ENCODE measurements at places on chromosomes 2 and 18. TPM values are rescaled to one million over a fixed set of nuclear protein-coding genes. Genes with fewer than 3 reads are reported as not detected.

The RAB31 gene
- 59.0 TPM for total RNA-seq

DNA sequence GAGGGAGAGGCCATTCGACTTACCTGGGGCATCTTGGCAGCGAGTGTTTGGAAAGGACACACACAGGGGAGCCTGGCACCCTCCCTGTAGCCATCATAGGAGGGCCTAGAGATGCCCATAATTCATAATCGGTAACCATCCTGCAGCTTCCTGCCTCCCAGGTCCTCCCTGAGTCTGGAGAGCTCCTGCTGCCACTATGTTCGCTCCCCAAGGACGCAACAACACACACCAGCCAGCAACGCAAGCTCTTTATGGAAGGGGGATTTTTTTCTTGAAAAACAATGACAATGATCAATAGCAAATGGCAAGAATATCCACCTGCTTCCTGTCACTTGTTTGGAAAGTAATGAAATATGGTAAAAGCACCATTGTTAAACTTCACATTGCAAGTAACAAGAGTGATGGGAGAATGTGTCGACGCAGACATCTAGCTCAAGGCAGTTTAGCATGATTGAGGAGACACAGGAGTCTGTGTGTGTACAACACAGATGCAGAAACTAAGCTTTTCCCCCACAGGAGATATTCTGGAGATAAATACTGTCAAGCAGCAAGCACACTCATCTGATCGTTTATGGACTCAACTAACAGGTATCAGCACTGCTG lies 24.9 kb upstream of the CREG2 start:
- no peak for DNase-seq

The THSD7B gene
- 3.9 TPM for total RNA-seq

DNA sequence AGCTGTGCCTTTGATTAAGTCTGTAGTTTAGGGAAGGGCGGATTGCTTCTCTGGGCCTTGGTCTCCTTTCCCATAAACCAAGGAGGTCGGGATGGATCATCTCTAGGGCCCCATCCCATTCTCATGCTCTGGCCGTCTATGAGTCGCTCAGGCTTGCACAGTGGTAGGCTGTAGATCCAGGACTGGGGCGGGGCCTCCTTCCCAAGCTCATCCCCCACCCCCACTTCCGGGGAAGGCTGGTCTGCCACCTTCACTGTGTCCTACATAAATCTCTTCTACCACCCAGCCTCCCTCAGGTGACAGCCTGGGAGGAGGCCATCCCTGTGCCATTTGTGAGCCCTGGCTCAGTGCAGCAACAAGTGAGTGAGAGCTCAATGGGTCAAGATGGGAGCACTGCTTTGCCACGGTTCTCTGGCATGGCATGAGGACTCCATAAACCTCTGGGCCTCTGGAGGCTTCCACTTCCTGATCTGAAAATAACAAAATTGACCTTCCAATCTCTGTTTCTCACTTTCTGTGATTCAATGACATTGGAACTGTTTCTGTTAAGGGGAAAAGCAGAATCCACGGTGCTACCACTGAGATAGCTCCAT lies 68.5 kb downstream of the SUMO1 start:
- DNase-seq, result no peak

DNA sequence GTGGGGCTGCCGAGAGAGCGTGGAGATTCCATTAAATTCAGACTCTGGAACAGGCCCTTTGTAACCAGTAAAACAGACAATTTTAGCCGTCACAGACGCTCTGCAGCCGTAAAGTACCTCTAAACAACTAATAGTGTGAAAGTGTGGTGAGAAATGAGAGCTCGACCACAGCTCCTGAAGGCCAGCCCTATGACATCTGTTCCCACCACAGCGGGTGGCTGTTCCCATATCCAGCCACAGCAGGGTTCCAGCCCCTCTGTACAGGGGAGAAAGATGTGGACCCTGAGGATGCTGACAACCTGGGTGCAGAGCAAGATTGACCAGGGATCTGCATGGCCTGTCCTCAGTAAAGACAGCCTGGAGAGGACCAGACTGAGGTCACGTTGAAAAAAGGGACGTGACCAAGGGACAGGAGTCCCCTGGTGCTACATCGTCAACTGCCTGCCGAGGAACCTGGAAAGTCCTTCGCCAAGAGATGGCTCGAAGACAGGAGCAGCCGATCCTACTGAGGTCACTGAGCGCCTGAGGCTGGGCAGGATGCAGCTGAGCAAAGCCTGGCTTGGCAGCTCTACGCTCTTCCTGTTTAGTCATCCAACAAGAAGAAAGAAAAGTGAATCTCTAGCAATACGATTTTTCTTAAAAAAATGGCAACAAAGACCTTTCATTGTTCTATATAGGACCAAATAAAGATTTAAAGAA lies 831.7 kb downstream of the RNF144A start:
- no peak for DNase-seq

The AGXT gene
- total RNA-seq, result 0.17 TPM

The CHMP3 gene
- 59.0 TPM for total RNA-seq

- no peak for DNase-seq
These were observed 3.1 kb downstream of the SLC5A7 start for GRCh38 chr2:107989445-107989844.

DNA sequence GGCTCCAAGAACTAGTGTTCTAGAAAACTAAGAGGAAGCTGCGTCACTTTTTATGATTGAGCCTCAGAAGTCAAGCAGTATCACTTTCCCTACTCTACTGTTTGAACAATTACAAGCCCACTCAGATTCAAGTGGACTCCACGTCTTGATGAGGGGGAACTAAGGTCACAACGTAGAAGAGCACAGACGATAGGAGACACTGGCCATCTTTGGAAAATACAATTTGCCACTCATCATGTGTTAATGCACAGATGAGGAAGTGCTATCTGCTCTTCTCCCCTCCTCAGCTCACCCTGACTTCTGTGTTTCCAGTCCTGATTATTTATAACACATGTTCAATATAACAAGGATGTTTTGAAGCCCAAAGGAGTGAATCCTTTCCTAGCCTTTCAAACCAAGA lies 76.1 kb upstream of the CYP1B1 start:
- no peak for DNase-seq

DNA sequence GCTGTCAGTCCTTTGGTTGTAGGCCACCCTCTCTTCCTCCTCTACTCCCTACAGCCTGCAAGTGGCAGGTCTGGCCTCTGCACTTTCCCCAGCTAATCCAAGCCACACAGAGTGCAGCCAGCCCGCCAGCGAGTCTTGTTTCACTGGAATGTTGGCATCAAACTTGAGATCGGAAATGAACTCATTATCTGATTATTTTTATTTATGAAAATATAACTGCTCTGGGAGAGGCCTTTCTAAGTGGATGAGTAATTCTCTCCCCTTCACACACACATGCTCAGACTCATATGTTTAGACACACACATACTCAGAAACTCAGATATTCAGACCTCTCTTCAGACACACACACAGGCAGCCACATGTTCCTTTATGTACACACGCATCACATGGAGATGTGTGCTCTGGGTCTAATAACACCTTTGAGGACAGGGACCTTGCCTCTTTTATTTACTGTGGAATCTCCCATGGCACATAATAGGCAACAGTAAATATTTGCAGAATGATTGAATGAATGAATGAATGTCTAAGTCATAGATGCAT lies 151.3 kb downstream of the ZFP36L2 start:
- no peak for DNase-seq

GRCh38 chr2:100884145-100884621 lies 64.2 kb downstream of the NPAS2 start:
- DNase-seq, result no peak

- DNase-seq, result no peak
These were observed 75.8 kb upstream of the BCL11A start for GRCh38 chr2:60629305-60629662.

- no peak for DNase-seq
These were observed 23.8 kb downstream of the THAP4 start for GRCh38 chr2:241613017-241613780.

DNA sequence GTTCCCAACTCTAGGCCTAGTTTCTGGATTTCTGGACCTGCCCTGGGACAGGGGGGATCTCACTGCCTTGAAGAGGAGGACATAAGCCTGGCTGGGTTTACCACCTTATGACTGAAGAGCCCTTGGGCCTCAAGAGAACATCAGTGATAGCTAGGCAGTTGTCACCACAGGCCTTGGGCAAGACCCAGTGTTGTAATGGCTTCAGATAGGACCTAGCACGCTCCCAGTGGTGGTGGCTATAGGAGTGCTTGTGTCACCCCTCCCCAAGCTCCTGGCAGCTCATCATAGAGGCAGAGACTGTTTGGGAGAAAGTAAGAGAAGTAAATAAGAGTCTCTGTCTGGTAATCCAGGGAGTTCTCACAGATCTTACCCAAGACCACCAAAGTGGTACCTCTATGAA lies 19.4 kb upstream of the EVA1A start:
- DNase-seq, result no peak

DNA sequence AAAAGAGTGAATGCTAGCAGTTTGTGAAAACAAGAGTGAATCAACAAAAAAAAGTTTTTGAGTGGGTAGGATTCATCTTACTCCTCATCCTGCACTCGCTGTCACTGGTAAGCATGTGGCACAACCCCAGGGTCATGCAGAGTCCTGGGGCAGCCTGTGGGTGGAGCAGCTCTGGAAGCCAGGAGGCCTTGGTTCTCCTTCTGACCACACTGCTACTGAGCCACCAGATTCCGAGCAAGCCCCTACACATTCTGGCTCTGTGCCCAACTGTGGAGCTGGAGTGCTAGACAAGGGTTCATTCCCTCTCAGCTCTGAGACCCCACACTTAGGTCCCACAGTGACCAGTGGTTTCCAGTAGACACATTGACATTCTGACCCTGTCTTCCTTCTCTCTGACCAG lies 670.6 kb downstream of the BCL11A start:
- no peak for DNase-seq

- no peak for DNase-seq
These were observed 54.9 kb downstream of the AKAIN1 start for GRCh38 chr18:5142131-5142530.

DNA sequence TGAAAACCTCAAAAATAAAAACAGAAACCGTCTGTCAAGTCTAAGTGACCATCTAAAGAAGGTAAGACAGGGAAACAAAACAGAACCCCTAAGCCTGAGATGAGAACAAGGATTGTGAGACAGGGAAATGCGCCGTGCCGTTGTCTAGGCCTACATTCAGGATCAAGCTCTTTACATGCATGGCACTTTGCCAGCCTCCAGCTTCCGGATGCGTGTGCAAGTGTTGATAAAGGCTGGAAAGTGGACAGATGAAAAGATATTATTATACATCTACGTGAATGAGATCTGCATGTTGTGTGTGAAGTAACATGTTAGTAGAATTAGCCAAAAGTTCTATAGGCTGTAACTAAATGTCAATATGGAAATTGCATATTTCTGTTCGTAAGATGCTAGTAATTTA lies 28.6 kb upstream of the TMEM87B start:
- DNase-seq, result no peak

- peak; percentile 96 for DNase-seq
These were observed 53.7 kb upstream of the ARL4C start for GRCh38 chr2:234550511-234551107.

GRCh38 chr18:77061946-77062517 lies 70.6 kb downstream of the MBP start:
- no peak for DNase-seq

The ARHGAP25 gene
- total RNA-seq, result 6.5 TPM

The SLC8A1 gene
- total RNA-seq, result 83.2 TPM

The CRACDL gene
- total RNA-seq, result 2.1 TPM

DNA sequence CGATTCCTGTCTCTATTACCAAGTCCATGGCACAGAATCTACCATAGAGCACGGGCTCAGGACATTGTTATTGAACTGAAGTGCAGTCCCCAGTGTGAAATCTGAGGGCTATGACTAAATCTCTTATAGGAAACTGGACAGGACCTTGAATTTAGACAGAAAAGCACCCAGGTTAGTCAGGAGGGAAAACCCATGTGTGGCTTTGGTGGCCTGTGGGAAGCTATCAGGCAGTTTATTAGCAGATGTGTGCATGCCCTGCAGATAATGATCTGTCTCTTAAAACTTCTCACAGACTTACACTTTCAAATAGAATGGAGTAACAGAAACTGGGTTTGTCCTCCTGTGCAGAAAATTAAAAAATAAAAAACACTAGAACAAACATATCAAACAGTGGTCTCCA lies 610.0 kb upstream of the RAB6C start:
- no peak for DNase-seq

The SCRN3 gene
- 51.0 TPM for total RNA-seq

DNA sequence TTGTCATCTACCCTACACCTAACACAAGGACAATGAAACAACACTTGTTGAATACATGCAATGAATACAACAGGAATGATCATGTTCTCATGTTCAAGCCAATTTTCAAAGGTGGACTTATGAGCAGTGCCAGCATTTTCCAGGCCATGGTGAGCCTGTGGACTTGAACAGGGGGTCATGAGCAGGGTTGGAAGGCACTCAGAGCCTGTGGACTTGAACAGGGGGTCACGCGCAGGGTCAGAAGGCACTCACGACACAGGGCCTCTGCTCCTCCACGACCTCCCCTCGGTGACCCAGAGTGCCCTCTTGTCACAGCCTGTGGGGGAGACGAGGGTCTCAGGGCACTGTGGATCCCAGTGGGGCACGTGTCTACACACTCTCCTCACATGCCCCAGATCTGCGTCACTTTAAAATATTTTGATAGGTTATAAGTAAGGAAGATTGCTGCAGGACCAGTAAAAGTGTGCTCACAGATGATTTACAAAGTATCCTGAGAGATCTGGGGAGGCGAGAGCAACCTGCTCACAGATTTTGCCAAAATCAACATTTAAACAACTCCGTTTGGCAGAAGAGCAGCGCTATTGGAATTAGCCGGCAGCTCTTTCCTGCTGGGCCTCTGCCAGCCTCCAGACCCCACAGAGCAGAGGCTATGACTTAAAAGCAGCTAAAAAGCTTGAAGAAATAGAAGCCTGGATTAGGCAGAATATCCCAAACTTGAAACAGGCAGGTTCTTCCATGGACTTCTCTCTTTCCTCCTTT lies 121.9 kb downstream of the TMEM18 start:
- DNase-seq, result no peak

GRCh38 chr18:52280702-52281101 lies 59.3 kb upstream of the DCC start:
- DNase-seq, result no peak

- no peak for DNase-seq
These were observed 9.2 kb upstream of the ANTXR1 start for GRCh38 chr2:69003731-69004130.

GRCh38 chr2:10497797-10498251 lies 49.7 kb upstream of the ODC1 start:
- no peak for DNase-seq

- no peak for DNase-seq
These were observed 237.5 kb downstream of the NOL4 start for GRCh38 chr18:33987206-33987605.

- no peak for DNase-seq
These were observed 16.9 kb downstream of the EIF5B start for GRCh38 chr2:99354070-99354469.

DNA sequence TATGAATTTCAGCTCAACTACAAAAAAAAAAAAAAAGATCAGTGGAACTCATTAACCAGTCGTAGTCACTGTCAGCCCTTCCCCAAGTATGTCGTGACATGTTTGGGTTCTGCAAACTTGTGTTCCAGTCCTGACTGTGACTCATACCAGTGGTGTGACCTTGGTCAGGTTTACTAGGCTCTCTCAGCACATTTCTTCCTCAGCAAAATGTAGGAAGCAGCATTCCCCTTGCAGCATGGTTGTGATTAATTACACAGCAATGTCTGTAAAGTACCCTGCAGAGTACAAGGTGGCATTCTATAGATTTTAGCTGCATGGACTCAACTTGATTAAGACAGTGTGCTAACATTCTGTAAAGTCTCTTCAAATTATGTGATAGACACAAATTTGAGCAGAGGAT lies 156.9 kb downstream of the LAMA1 start:
- DNase-seq, result no peak
